ENCODE measurements at places on chromosomes 2 and 18. TPM values are rescaled to one million over a fixed set of nuclear protein-coding genes. Genes with fewer than 3 reads are reported as not detected.

- no peak for DNase-seq
Observed at GRCh38 chr18:74768096-74768495, 170.4 kb downstream of the ZNF407 start.

Gene C2orf78
- not detected for polyA plus RNA-seq

Gene KCNK3
- polyA plus RNA-seq, result not detected

GRCh38 chr2:47076586-47077441 lies 78.3 kb downstream of the STPG4 start:
- no peak for DNase-seq

DNA sequence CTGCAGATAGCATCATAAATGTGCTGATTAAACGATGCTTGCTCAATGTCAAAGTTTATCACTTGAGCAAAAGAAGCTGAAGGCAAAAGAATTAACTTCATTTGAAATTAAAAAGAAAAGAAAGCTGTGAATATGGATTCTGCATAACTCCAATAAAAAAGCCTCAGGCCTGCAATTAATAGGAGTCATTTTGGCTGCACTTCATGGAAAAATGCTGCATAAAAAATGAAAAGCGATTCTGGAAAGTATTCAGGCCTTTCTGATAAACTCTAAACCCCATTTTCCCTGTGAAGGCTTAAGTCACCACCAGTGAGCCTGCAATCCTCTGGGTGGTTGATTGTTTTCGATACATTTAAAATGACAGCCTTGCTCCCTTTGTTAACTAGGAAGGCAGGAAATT lies 1793.4 kb downstream of the SUCLG1 start:
- DNase-seq, result no peak

DNA sequence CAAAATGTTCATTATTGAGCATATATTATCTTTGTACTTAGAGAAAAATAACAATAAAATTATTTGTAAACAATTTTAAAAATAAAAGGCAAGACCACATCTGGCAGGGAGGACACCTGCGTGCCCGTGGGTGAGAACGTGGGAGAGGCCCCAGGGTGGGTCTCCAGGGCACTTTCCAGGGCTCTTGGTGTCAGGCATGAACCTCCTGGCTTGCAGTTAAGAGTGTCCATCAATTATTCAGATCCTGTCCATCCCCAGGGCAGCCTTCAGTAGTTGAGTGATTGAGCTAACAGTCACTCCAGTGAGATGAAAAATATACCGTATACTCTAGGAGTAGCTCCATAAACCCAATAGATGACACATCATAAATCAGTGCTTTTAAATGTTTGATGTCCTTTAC lies 49.7 kb downstream of the TPO start:
- DNase-seq, result no peak

Gene ERFE
- 0.27 TPM for polyA plus RNA-seq

Measured in keratinocyte (primary cell).